ENCODE measurements at places on chromosomes 16 and 17. TPM values are rescaled to one million over a fixed set of nuclear protein-coding genes. Genes with fewer than 3 reads are reported as not detected.

DNA sequence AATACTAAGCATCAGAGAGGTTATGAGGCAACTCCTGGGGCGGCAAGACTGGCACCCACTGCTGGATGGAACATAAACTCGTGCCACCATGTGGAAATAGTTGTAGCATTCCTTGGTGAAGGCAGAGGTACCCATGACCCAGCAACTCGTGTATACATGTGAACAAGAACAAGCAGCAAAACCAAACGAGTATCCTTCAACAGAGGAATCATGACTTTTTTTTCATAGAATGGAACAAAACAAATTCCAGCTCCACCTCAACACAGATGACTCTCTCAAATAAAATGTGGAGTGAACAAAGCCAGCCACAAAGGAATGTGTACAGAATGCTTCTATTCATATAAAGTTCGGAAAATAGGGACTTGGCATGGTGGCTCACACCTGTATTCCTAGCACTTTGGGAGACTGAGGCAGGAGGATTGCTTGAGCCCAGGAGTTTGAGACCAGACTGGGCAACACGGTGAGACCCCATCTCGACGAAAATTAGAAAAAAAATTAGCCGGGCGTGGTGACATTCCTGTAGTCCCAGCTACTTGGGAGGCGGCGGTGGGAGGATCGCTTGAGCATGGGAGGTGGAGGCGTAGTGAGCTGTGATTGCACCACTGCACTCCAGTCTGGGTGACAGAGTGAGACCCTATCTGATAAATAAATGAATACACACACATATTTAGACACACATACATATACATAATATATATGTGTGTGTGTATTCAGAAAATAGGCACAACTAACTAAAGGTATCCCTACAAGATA lies 35.3 kb downstream of the B9D1 start:
- peak; percentile 91 for DNase-seq

- no peak for DNase-seq
Observed at GRCh38 chr17:68963958-68964357, 8.8 kb upstream of the ABCA8 start.

GRCh38 chr16:86038926-86039310 lies 140.0 kb downstream of the IRF8 start:
- DNase-seq = no peak

- DNase-seq = no peak
Observed at GRCh38 chr16:52948946-52949345, 103.8 kb downstream of the CHD9NB start.

GRCh38 chr17:77321649-77322513 lies 181.1 kb downstream of the SEC14L1 start:
- no peak for DNase-seq

DNA sequence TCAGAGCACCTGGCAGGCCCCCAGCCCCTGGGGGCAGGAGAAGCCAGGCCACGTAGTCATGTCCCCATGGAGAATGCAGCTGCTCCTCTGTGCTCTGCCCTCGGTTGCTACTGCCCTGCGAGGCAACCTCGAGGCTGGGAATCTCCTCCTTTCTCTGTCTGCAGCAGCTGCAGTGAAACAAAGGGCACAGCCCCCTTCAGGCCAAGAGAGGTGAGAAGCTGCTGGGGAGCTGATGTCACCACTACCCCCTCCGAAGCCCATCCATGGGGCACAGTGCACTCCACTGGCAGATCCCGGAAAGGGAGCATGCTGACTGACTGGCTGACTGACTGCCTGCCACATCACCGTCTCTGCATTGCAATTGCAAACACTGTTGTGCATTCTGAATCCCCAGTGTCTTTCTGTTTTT lies 103.7 kb downstream of the GRIN2A start:
- DNase-seq = no peak

- no peak for DNase-seq
Observed at GRCh38 chr17:17784657-17785267, 52.0 kb downstream of the SREBF1 start.

DNA sequence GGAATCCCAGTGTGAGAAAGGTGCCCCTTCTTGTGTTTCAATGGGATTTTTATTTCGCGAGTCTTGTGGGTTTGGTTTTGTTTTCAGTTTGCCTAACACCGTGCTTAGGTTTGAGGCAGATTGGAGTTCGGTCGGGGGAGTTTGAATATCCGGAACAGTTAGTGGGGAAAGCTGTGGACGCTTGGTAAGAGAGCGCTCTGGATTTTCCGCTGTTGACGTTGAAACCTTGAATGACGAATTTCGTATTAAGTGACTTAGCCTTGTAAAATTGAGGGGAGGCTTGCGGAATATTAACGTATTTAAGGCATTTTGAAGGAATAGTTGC lies 567 bp downstream of the UBB start:
- DNase-seq = peak; percentile 30

GRCh38 chr16:84059111-84059510 lies 16.5 kb upstream of the SLC38A8 start:
- DNase-seq = no peak

DNA sequence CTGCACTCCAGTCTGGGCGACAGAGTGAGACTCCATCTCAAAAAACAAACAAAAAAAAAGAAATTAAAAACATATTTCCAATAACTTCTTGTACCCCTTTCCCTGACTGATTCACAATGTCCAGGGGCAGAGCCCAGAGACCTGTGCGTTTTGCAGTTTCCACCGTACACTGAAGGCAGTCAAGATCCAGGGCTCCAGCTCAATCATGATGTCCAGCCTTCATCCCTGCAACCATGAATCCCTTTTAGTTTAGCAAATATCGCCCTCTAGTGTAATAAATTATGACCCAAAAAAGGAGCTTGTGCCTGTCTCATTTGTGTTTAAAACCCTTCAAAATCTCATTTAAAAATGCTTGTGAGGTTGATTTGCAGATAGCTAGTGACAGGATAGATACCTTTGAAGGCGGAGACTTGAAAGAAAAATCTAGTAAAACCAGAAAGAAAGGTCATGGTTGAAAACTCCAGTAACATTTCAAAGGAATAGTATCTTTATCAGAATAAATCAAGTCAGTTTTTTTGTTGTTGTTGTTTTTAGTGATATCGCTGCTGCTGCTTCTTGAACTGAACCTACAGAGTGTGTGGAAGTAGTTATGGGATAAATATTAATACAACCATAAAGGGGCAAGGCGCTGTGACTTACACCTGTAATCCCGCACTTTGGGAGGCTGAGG lies 3.7 kb upstream of the ERN1 start:
- peak; percentile 54 for DNase-seq

GRCh38 chr17:57292091-57292490 lies 35.8 kb downstream of the MSI2 start:
- no peak for DNase-seq

GRCh38 chr16:3501783-3502400 lies 1.1 kb downstream of the CLUAP1 start:
- no peak for DNase-seq

Gene CDK3
- 5.1 TPM for total RNA-seq

Gene MT1X
- 39.7 TPM for total RNA-seq

Gene NOS2
- total RNA-seq = not detected

Gene HOXB8
- not detected for total RNA-seq

Gene G6PC1
- not detected for total RNA-seq

Gene CMTM2
- total RNA-seq = not detected
